Naive thymus-derived CD4-positive, alpha-beta T cell (primary cell): ENCODE measurements at places on chromosomes 7 and 10. TPM values are rescaled to one million over a fixed set of nuclear protein-coding genes. Genes with fewer than 3 reads are reported as not detected.

The TMEM225B gene
- not detected for total RNA-seq

The TSPAN12 gene
- total RNA-seq, result not detected

DNA sequence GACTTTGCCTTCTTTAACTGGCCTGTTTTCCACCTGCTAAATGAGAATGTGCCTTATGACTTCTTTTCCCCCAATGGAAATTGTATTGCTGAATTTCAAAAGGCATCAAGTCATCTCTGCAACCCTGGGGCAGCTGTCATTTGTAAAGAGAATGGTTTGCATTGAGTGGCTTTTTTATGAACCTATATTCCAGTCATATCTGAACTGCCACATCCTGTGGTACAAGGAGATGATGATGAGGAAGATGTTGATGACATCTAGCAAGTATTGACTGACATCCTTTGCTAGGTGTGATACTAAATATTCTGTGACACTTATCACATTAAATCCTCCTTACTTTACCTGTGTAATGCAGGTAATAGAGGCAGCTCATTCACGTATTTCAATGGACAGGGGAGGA lies 88.3 kb upstream of the KIAA1217 start:
- H3K4me3 ChIP-seq, result no peak overlapping the region
- no peaks in the 10 kb centered on the region for H3K36me3 ChIP-seq
- no peaks in the 10 kb centered on the region for H3K4me1 ChIP-seq
- H3K27ac ChIP-seq, result no peak overlapping the region

DNA sequence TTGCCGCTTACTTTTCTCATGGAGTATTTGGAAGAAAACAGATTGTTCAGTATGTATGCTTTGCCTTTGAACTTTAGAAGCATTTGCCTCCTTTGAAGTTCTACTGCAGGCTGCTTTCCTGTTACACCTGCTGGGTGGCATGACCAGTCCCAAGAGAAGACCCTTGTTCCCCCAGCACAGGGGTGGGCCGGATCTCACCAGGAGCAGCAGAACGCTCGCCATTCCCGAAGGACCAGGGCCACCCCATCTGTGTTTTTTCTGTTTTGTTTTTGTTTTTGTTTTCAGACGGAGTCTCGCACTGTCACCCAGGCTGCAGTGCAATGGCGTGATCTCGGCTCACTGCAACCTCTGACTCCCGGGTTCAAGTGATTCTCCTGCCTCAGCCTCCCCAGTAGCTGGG lies 493.6 kb downstream of the PTPRN2 start:
- H3K4me3 ChIP-seq, result no peak overlapping the region
- H3K4me1 ChIP-seq, result no peaks in the 10 kb centered on the region
- H3K27me3 ChIP-seq, result no peaks in the 10 kb centered on the region

- peak overlapping the region; percentile 74 for H3K27ac ChIP-seq
- H3K36me3 ChIP-seq, result peaks cover 16% of the 10 kb centered on the region
- H3K4me3 ChIP-seq, result no peak overlapping the region
- H3K4me1 ChIP-seq, result peaks cover 50% of the 10 kb centered on the region
These were observed 87.1 kb upstream of the AFAP1L2 start for GRCh38 chr10:114491419-114491818.

GRCh38 chr7:29277436-29278215 lies 83.1 kb downstream of the CHN2 start:
- no peak overlapping the region for H3K4me3 ChIP-seq
- H3K27me3 ChIP-seq, result no peaks in the 10 kb centered on the region
- H3K4me1 ChIP-seq, result peaks cover 20% of the 10 kb centered on the region
- no peak for DNase-seq
- H3K36me3 ChIP-seq, result no peaks in the 10 kb centered on the region

DNA sequence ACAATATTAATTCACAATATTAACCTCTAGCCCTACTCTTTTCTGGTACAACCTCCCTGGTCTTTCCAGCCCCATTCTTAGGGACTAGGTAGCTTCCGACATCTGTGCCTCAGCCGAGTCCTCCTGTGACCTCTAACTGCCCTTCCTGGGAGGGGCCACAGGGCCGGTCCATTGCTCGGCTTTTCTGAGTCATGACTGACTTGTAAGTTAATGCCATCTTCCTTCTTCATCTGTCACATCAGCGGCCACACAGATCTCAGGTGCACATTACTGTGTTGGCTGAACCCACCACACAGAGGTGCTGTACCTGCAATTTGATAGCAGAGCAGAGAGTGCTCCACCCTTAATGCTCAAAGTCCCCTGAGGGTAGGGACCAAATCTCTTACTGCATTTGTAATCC lies 4.1 kb upstream of the CPA4 start:
- H3K36me3 ChIP-seq, result no peaks in the 10 kb centered on the region
- no peaks in the 10 kb centered on the region for H3K4me1 ChIP-seq
- DNase-seq, result no peak
- no peak overlapping the region for H3K27ac ChIP-seq
- H3K4me3 ChIP-seq, result no peak overlapping the region
- H3K27me3 ChIP-seq, result no peaks in the 10 kb centered on the region

- no peaks in the 10 kb centered on the region for H3K36me3 ChIP-seq
- no peak overlapping the region for H3K27ac ChIP-seq
- H3K4me1 ChIP-seq, result no peaks in the 10 kb centered on the region
- DNase-seq, result no peak
- H3K4me3 ChIP-seq, result no peak overlapping the region
These were observed 683.2 kb upstream of the IGFBP3 start for GRCh38 chr7:46604241-46604661.
